ENCODE measurements at places on chromosomes 13 and 19.

DNA sequence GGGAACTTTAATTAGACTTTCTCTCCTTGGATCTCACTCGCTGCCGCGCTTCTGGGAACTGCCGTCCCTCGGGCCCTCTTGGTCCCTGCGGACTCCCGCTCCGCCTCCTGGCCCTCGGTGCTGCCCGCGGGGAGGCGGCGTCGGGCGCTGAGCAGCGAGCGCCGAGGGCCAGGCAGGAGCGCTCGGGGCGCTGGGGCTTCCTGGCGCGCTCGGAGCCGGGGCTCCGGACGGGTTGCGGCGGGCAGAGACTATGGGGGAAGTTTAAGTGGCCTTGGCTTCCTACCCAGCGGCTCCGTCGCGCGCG, 704 bp downstream of the CHST8 start:
- DNase-seq: peak; percentile 19

- DNase-seq: peak; percentile 87
These were observed 24.1 kb upstream of the UBAC2 start for GRCh38 chr13:99176309-99177276.

- no peak for DNase-seq
These were observed 807.6 kb downstream of the UQCRFS1 start for GRCh38 chr19:28405346-28405742.

DNA sequence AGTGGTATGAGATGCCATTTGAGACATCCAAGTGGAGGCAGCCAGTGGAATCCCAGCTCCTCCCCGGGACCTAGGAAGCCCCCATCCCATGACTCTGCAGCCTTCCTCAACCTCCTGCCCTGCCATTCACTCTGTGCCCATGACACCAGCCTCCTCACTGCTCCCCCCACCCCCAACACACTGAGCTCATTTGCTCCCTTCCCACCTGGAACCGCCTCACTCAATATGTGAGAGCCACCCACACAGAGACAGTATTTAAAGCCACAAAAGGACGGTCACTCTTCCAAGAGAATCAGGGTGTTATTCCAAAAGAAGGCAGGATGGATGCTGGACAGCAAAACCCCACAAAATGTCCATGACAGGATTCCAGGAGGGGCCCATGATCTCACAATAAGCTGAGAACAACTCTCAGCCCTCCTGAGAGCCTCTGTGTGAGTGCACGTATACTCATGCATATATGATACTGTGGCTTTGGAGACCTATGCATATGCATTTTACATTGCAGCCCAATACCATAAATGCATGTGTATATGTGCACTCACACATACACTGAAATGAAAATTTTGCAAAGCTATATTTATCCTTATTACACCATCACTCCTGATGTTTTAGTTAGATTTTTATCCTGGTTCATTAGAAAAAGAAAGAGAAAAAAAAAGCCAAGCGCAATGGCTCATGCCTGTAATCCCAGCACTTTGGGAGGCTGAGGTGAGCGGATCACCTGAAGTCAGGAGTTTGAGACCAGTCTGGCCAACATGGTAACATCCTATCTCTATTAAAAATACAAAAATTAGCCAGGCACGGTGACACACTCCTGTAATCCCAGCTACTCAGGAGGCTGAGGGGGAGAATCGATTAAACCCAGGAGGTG, 10.8 kb upstream of the RANBP3 start:
- peak; percentile 51 for DNase-seq

DNA sequence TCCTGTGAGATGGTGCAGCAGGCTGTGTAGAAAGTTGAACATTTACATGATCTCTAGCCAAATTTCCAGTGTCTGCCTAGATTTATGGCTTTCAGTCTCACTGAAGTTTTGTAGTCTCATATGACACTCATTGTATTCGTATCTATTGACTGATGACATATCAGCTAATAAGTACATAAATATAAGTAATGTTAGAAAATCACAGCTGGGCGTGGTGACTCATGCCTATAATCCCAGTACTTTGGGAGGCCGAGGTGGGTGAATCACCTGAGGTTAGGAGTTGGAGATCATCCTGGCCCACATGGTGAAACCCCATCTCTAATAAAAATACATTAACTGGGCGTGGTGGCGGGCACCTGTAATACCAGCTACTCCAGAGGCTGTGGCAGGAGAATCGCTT, 54.7 kb upstream of the HTR2A start:
- DNase-seq: no peak

- DNase-seq: no peak
These were observed 68.1 kb upstream of the KLF12 start for GRCh38 chr13:74202129-74202813.

DNA sequence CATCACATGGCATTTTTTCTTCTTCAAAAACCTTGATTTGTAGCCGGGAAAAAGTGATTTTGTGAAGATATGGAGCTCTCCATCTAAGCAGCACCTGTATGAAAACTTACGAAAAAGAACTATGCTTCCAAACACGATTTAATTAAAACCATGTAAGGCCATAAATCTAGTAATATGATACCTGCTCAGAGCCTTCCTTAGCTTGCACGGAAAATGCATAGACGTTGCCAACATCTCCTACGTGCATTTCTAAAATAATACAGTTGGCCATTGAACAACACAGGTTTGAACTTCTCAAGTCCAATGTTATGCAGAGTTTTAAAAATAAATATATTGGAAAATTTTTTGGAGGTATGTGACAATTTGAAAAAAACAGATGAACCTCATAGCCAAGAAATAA, 59.1 kb upstream of the RNF113B start:
- no peak for DNase-seq

DNA sequence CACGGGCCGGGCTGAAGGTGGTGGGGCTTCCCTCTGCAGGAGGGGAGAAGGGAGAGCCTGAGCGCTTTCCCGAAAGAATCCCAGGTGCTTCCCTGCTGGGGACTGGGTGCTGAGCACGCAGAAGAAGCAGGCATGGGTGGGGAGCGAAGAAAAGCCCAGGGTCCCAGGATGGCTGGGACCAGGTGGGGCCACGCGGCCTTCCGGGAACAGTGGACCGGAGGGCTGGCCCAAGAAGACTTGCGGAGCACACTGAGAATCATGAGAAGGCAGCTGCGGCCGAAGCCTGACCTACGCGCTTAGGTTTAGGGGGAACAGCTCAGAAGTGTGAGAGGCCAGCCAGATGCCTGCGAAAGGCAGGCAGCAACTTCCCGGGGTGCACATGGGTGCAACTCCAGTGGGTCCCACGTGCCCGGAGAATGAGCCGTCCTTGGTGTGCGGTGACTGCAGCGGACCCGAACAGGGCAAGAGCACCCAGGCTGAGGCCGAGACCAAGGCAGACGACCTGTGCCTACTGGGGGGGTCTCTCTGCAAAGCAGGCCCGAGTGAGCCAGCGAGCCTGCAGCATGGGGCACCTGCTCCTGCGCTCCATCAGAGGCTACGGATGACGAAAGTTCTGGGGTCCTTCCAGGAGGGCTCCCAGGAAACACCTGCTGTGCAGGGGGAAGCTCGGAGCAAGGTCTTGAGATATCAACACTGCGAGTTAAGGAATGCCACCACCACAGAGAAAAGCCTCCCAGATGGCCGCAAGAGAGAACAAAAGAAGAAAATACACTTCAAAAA, 52.4 kb downstream of the MLLT1 start:
- DNase-seq: no peak

DNA sequence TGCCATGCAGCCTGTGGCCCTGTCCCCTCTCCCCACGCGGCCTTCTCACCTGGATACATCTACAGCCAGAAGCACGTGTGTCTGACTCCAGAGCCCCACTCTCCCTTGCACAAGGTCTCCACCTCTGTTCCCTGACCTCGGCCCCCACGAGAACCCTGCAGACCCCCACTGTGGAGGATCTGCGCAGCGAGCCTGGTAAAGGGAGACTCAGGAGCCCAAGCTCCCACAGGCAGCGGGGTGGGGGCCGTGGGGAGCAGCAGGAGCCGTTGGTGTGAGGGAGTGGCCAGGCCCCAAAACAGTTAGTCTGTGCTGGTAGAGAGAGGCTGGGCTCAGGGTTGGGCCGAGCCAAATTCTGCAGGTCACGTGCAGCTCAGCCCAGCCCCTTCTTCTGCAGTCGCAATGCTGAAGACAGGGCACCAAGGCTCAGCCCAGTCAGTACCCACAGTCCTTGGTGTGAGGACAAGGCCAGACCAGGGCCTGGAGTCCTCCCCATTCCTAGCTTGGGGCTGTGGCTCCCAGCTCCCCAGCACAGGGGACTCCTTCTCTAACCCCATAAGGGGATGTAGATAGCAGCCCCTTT, 28.7 kb upstream of the SLC7A10 start:
- no peak for DNase-seq

- DNase-seq: no peak
These were observed 66.2 kb upstream of the TM9SF2 start for GRCh38 chr13:99435116-99435515.

DNA sequence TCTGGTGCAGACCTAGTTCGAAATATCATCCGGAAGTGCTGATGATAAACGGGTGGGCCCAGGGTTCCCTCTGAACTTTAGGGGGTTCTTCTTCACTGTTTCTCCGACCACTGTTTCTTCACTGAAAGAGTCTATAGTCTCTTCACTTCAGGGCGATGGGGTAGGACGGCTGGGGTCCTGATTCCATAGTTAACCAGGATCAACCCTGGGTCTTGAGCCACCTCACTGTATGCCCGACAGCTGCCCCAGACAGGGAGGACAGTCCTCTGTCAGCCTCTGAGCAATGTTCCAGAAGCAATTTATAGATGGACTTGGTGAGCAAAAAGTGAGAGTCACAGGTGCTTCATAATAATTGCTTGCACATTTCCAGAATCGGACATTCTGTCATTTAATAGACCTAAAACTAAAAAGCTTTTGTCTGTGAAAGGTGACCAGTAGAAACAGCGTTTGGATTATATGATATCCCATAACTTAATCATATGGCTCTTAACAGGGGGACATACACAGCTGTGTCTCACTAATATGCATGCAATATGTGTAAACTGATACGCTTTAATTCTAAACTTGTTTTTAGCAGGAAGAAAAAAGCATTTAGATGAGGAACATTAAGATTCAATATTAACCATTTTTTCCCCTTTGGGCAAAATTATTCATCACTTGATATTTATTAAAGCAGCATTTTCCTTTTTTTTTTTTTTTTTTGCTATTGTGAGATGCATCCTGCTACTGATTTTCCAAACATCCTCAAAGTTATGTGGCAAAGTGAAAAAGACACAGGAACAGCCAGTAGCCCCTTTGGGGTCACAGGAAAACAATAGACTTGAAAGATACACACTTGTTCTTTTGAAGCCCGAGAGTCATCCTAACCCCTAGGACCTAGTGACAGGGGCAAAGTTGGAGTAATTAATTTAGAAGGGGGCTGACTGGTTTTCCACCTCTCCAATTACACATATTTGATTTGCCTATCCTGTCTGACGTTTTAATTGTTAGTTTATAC, 277.0 kb downstream of the ZNF536 start:
- no peak for DNase-seq

- DNase-seq: no peak
These were observed 319.0 kb downstream of the KCNRG start for GRCh38 chr13:50334115-50334778.

DNA sequence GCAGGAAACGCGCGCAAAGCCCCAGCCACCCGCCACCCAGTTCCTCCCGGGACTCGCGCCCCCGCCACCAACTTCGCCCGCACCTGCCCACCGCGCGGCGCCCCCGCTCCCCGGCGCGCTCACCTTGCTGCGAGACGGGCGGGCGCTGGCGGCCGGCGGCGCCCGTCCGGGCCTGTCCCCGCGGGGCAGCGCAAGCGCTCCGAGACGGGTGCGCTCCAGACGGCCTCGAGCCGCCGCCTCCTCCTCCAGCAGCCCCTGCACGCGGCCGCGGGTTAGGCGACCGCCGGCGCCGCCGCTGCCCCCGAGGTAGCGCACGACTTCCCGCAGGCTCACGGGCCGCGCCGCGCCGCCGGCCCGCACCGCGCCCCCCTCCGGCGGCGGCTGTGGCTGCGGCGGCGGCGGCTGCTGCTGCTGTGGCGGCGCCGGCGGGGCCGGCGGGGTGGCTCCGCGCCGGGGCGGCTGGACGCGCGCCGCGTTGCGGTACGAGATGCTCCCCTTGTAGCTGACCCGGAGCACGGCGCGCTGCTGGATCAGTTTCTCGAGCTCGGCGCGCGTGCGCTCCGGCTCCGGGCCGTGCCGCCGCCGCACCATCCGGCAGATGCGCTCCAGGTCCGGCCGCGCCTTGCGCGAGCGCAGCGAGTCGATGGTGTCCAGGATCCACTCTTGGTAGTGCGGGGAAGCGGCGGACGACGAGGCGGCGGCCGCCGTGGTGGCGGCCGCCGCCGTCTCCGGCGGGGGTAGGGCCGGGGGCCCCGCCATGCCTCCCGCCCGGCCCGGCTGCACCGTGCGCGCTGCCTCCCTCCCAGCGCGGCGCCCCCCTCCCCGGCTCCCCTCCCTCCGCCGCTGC, 666 bp downstream of the SAMD1 start:
- DNase-seq: peak; percentile 81

DNA sequence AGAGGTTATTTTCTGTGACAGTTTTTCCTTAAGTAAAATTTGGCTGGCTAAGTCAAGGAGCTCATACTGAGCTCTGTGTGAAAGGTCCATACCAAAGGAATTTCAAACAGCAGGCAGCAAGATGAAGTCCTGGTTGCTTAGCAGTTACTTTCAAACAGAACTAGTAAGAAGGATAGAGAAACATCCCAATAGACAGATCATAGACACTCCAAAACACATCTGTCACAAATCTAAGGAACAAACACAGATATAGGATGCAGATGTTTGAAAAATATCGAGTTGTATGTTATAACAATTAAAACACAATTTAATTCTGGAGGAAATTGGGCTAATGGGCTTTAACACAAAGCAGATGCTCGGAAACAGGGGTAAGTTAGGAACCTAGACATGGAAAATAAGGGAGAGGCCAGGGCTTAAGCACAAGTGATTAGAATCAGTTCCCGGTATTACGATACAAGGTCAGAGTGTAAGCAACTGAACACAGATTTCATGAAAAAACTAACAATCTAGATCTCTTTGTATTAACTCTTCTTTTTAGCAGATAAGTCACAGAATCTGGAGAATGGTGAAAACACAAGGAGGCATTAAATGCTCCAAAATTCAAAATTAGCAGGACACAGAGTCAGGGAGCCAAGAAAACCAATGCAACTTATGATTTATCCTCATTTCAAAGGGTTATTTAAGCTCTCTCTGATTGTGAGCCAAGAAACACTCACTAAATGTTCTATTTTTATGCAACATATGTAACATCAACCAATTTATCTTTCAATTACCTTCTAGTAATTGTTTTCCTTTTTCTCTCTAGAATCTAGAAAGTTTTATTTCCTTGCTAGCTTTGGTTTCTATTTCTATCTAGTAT, 1992.9 kb upstream of the PCDH20 start:
- DNase-seq: peak; percentile 37

DNA sequence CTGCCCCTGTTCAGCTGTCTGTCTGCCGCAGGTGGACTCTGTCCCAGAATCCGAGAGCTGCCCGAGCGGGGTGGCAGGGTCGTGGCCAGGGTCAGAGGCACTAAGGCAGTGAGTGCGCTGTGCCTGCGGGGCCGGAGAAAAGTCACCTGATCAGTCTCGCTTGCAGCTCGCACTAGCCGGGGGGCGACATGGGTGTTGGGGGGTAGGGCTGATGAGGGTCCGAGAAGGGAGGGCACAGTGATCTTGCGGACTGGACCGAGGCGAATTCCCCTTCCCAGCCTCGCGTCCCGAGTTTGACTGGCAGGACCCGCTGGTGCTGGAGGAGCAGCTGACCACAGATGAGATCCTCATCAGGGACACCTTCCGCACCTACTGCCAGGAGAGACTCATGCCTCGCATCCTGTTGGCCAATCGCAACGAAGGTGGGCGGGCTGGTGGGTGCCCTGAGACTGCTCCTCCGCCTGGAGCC, 627 bp downstream of the GCDH start:
- peak; percentile 33 for DNase-seq

Measured in NCI-H69 (cell line).